Kidney glomerular epithelial cell (primary cell): ENCODE measurements at places on chromosomes 7 and 10.

- no peak for DNase-seq
These were observed 48.5 kb downstream of the HERPUD2 start for GRCh38 chr7:35646289-35647023.

GRCh38 chr10:3772361-3773171 lies 12.4 kb downstream of the KLF6 start:
- DNase-seq: no peak

DNA sequence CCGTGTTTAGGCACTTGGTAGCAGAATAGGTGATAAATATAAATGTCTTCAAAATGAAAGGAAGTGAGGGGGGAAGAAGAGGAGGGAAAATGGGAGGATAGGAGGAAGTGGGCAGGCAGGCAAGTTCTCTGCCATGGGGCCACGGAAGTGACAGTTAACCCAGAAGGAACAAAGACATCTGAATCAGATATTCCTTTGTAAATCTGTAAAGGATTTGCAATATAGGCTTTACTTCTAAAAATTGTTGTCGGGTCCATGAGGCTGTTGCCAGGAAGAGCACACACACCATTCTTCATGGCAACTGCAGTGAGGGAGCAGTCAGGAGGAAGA lies 23.7 kb upstream of the RASSF4 start:
- DNase-seq: no peak

GRCh38 chr7:95250571-95250970 lies 73.8 kb downstream of the PON1 start:
- DNase-seq: no peak

- DNase-seq: no peak
These were observed 74.5 kb downstream of the ADCY1 start for GRCh38 chr7:45648671-45648995.

DNA sequence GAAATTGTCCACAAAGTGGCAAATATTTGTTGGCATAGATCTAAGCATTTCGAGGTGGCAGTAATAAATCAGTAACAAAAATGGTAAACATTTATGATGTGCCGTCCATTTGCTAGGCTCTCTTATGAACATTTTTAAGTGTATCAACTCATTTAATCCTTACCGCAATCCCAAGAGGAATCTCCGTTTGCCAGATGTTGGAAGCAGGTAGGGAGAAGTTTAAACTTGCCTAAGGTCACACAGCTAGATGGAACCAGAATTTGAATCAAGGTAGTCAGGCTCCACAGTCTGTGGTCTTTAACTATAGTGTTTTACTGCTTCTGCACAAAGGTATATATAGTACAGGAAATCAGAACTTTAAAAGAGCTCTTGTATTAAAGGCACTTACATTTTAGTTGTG lies 2.6 kb downstream of the MKLN1 start:
- DNase-seq: no peak

DNA sequence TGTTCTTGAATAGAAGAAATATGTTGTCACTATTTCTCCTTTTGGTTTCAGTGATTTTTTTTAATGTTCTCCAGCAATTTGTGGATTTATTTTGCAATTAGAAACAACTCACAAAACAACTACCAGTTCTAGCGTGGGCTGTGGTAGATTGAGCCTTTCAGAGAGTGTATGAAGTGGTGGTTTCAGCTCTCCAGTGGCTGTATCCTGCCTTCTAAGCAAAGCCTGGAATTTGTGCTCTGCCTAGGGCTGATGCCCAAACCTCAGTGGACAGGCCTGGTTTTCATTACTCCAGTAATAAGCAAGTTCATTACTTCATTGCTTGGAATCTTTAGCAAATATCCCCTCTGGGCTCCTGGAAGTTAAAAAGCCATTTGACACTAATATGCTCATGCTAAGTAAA lies 35.9 kb downstream of the APBB1IP start:
- no peak for DNase-seq

DNA sequence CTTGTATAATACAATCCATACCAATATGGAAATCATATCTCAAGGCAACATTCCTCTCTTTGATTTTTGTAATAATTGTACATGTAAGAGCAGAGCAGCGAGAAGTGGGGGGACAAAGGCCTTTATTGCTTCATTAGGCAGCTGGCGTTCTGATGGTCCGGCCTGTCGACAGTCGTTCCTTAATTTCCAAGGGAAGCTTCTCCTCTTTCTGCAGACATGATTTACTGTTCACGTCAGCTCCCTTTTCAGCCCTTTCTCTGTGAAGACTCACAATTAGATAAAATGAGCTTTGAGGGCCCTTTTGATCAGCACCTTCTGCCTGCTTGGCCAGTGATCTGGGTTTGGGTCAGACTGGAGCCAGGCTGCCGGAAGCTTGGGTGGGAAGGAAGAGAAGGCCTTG lies 65.6 kb upstream of the CTBP2 start:
- DNase-seq: no peak

DNA sequence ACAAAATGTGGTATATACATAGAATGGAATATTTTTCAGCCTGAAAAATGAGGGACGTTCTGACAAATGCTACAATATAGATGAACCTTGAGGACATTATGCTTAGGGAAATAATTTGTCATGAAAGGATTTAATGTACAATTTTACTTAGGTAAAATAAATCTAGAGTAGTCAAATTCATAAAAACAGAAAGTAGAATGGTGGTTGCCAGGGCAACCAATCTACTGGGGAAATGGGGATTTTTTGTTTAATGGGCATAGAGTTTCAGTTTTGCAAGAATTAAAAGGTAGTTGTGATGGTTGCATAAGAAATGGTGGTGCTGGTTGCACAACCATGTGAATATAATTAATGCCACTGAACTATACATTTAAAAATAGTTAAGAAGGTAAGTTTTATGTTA lies 296.0 kb upstream of the SP4 start:
- DNase-seq: no peak

DNA sequence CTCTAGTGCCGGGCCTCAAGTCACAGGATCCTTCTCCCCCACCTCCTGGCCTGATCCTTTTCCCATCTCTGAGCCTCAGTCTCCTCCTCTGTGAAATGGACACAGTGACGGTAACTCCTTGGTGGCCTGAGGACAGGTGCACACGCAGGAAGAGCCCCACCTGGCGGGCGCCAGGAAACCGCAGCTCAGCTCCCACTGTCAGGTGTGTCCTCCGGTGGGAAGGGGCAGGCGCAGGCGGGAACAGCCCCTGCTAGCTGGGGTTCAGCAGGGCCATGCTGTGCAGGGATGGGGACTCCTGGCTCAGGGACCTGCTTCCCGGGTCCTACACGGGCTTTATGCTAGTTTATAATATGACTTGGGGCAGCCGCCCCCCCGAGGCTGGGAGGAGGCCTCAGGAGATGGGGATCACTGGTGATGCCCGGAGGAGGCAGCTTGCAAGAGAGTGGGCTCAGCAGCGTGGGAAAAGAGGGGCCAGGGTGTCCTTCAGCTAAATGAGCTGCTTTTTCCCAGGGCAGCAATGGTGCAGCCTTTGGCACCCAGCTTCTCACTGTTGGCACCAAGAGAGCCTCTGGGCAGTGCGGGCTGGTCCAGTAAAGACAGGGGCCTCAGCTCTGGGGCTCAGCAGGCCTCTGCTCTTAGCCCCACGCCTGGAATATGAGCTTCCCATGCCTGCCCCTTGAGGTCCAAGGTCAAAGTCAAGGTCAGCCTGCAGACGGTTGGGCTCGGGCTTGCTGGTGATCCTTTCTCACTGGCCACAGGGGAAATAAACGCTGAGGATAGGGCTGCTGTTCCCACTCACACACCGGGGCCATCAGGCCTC lies 68.0 kb upstream of the FAM20C start:
- no peak for DNase-seq

GRCh38 chr10:492836-493235 lies 196.6 kb downstream of the DIP2C start:
- DNase-seq: no peak

- no peak for DNase-seq
These were observed 400.5 kb upstream of the SORCS1 start for GRCh38 chr10:107565014-107565413.

DNA sequence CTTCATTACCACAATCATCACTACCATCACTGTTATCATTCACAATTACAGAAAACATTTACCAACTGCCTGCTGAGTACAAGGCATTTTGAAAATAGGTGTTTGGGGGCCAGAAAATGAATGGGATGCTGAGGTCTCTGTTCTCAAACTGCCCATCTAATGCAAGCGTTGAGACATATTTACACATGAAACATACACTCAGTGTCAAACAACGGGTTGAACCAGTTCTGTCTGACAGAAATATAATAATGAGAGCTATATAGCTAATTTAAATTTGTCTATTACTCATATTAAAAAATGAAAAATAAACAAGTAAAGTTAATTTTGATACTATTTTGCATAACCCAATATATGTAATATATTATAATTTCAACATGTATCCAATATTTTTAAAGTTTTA lies 303.1 kb downstream of the KCNMA1 start:
- DNase-seq: no peak

DNA sequence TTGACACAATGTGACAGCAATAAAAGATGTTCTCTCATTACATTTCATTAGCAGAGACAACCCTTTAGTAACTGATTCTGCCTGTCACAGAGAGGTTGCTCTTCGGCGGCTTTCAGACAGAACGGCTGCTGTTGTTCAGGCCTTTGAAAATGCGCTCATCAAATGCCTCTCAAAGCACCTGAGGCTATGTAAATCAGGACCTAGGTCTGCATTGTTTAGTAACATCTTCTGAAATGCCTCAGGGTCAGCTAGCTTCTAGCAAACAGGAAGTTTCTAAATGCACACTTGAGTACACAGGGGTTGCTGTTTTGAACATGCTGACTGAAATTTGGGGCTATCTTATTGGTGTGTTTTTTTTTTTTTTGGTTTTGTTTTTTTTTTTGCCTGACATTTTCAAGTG lies 143.3 kb upstream of the DKK1 start:
- DNase-seq: no peak

DNA sequence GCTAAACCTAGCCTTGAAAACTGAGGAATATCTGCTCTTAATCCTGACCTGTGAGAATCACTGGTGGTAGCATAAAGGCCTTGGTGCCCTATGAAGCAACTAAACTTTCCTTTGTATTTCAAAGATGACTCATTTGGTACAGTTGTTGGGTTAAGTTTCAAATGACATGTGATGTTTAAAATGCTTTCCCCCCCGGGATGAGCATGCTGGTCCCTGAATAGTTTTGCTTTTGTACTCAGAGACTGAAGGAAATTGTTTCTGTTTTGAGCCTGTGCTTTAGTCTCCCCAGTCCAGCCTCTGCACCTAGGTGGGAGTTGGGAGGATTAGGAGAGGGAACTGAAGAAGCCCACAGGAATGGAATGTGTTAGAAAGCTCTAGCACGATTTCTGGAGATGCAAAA lies 258.9 kb upstream of the NPY start:
- no peak for DNase-seq

DNA sequence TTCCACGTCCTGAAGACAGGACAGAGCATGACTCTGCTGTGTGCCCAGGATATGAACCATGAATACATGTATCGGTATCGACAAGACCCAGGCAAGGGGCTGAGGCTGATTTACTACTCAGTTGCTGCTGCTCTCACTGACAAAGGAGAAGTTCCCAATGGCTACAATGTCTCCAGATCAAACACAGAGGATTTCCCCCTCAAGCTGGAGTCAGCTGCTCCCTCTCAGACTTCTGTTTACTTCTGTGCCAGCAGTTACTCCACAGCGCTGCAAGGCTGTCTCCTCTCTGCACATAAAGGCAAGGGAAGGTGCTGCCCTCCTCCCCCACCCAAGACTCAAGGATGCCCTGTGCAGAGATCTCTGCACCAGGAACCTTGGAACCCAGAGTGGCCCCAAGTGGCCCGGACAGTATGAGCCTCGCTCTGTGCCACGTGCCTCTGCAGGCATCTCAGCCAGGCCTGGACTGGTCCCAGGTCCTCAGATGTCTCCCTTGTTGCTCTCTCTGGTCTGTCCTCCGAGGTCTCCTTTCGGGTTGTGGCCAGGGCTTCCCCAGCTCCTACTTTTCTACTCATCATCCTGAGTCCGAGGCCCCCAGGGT lies 230.3 kb upstream of the PRSS58 start:
- no peak for DNase-seq

- no peak for DNase-seq
These were observed 148.7 kb upstream of the ITGB1 start for GRCh38 chr10:33106767-33107166.

- DNase-seq: peak; percentile 54
These were observed 10.6 kb downstream of the DNAJB6 start for GRCh38 chr7:157347217-157347904.

DNA sequence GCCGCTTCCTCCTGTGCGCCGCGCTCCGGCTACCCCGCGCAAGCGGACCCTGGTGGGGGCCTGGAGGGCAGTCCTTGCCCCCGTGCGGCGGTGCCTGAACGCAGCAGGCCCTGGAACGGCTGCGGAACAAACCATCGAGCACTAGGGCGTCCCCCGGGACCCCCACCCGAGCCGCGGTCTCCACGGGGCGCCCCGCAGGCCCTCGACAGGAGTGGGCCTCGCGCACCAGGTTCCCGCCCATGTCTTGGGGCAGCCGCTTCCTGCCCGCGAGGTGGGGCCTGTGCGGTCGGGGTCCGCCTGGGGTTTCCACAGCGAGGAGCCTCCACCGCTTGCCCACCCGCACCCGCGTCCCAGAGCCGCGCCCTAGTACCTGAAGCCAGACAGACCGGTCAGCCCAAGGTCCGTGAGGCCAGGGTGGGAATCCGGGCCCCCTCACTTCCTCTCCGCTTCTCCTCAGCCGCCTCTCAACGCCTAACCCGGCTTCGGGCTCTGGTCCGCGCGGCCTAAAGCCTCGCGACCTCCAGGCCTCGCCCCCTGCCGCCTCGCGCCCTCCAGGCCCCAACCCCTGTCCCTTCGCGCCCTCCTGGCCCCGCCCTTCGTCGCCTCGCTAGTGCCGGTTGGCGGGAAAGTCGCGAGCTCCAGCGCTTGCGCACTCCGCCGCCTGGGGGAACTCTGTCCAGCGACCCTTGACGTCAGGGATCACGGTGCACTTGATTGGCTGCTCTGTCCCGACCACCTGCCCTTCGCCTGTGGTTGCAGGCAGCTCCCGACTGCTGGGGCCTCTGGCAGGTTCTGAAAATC lies 7.0 kb upstream of the GBX1 start:
- DNase-seq: no peak
